ENCODE measurements at places on chromosomes 2 and 18.

GRCh38 chr2:37659723-37660122, 11.7 kb downstream of the CDC42EP3 start:
- DNase-seq: no peak

DNA sequence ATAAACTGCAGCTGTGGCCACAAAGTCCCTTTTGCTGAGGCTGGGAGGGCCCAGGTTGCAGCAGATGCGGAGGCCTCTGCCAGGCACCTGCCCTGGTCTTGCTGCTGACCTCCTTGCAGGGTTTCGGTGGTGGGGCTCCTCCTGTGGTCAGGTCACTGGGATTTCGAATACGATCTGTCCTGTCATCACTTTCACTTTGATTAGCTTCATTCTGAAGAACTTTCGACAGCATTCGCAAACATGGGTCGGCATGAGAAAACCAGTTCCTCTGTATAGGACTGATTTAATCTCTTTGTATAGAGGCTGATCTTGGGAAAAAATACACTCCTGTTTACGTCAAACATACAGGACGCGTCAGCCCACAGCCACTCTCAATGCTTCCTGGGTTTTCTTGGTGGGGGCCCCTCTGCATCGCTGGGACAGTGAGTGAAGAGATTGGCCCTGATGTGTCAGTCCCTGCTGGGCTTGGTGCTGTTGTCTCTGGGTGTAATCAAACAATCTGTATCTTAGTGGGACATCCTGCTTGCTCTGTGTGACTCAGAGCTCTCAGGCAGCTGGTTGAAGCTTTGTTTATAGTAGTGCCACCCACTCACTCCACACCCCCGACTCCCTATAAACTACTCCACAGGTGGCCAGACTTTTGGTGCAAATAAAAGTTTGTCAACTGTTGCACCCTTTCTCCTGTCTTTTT, 209.4 kb upstream of the CXCR4 start:
- DNase-seq: peak; percentile 39

- DNase-seq: no peak
Observed at GRCh38 chr2:54958717-54959371, 91.4 kb downstream of the RTN4 start.

- no peak for DNase-seq
Observed at GRCh38 chr2:215845839-215846586, 167.3 kb downstream of the MREG start.

GRCh38 chr2:240687741-240688552, 3.7 kb upstream of the AQP12A start:
- no peak for DNase-seq

DNA sequence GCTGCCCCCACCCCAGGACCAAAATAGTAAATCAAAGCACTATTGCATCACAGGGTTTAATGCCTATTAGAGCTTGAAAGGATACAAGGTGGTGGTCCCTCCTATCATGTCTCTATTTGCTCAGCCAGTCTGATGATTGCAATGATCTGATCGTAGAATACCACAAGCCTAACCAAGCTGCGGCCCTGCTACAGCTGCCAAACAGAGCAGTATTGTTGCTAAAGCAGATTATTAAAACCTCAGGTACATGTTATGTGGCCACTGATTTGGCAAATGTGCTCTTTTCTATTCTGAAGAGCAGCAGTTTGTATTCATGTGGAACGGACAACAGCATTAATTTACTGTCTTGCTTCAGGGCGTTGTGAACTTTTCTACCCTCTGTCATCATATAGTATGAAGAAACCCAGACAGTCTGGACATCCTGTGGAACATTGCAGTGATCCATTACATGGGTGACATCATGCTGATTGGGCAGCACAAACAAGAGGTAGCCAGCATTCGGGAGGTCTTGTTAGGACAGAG, 8.4 kb upstream of the VAPA start:
- DNase-seq: no peak

DNA sequence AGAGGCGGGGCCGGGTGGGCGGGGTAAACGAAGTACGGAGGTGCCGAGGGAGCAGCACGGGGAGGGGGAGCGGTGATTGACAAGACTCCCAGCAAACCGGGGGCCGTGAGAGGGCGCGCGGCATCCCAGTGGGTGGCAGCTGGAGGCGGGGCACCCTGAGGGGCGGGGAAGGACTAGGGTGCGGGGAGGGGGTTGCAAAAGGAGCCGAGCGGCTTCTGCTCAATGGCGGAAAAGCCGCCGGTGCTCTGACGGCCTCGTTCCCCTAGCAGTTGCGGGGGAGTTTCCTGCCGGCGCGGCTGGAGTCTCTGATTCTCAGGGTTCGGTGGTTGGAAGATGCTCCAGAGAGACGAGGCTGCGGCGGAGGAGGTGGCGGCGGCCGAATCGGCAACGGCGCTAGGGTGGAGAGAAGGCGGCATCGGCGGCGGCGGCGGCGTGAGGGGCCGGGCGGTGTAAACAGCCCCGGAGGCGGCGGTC, at the start of gene PPM1B:
Gene PPM1B (plus strand): TSS at position 195 of the 474 bp plus-strand sequence. CDS start 32,325 bp downstream, outside the sequence.
- no peak for DNase-seq

DNA sequence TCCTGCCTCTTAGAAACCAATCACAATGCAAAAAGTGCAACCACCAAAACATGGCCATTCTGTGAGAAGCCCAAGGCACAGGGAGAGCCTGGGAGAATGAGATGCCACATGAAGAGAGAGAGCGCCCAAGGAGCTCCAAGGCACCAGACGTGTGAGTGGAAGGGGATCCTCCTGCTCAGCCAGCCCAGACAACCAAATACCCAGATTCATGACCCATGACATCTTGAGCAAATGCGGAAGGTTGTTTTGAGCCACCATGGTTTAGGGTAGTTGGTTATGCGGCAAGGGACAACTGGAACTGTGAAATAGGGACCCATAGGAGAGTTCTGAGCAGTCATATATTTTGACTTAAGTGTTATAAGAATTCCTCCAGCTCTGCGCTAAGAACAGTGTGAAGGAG, 7.0 kb downstream of the AFF3 start:
- DNase-seq: no peak

DNA sequence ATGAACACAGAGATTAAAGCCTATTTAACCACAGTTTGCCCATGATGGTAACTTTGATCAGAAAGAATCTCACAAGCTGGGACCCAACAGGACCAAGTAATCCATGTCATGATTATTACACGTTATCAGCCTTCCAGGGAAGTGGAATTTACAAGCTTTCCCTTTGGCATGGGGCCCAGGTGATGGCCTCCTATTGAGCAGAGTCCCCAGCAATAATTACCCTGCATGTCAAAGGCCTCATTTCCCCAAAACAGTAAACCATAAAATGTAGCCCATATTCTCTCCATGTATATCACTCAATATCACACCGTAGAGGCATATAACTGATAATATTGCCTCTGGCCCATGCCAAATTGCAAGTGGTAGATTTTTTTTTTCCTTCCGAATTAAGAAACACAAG, 38.9 kb downstream of the PRKRA start:
- no peak for DNase-seq

DNA sequence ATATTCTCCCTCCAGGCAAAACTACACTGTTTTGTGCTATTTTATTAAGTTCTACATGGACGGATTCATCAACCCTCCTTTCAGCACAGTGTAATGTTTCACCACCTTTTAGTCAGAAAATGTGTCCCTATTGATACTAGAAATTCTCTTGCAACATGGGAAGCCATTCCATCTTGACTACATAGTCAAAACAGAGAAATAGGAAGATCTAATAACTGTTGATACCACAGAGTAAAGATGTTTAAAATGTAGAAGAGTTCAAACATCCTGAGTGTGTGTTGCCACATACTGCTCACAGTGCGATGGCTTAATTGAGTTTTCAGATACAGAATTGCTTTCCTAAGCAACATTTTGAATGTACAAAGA, 492.2 kb upstream of the RAB12 start:
- DNase-seq: no peak

- DNase-seq: no peak
Observed at GRCh38 chr2:120272763-120273481, 20.3 kb downstream of the RALB start.

- no peak for DNase-seq
Observed at GRCh38 chr18:71936744-71937143, 607.4 kb downstream of the CBLN2 start.

GRCh38 chr18:66013969-66014368, 263.2 kb downstream of the CDH7 start:
- DNase-seq: no peak

DNA sequence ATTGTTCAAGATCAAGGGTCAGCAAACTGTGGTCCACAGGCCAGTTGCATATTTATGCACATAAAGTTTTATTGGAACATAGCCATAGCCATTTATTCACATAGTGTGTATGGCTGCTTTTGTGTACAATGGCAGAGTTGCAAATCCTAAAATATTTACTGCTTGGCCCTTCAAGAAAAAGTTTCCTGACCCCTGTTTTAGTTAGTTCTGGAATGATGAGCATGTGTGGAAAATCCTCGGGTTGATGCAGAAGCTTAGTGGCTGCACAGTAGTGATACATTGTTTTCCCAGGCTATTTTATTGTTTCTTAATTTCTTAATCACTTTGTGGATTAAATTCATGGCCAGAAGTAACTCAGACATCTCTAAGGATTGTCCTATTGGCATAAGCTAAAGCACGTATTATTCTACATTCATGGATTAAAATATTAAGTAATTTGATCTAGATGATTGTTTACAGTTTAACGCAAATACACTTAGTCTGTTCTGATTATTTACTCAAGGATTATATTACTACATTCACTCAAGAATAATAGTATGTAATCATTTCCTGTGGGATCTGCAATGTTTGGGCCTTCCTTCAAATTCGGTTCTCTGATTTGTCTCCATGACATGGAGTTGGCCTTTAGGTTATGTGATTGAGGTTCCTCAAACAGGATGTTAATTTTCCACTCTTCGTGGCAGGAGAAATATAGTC, 165.5 kb downstream of the TMEM247 start:
- DNase-seq: peak; percentile 75

- DNase-seq: no peak
Observed at GRCh38 chr18:31553800-31554199, 37.9 kb upstream of the TTR start.

- DNase-seq: no peak
Observed at GRCh38 chr2:239609162-239609561, 208.3 kb upstream of the HDAC4 start.

- DNase-seq: no peak
Observed at GRCh38 chr2:112075490-112076260, 20.6 kb downstream of the TMEM87B start.

GRCh38 chr2:186695081-186695756, 1.4 kb downstream of the FAM171B start:
- DNase-seq: no peak

- DNase-seq: no peak
Observed at GRCh38 chr18:457140-457519, 43.4 kb downstream of the COLEC12 start.

DNA sequence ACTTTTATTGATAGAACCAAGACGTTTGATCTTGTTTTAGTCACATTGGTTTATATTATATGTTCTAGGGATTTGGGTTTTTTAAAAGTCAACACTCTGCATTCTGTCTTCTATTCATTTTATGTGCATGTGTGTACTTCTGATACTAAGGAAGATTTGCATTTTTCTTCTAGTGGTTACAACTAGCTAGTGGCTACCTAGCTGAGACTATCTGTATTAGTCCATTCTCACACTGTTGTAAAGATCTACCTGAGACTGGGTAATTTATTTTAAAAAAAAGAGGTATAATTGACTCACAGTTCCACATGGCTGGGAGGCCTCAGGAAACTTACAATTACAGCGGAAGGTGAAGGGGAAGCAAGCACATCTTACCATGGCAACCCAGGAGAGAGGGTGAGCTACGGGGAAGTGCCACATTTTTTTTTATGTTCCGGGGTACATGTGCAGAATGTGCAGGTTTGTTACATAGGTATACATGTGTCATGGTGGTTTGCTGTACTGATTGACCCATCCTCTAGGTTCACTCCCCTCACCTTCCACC, 69.9 kb downstream of the SP100 start:
- DNase-seq: no peak

DNA sequence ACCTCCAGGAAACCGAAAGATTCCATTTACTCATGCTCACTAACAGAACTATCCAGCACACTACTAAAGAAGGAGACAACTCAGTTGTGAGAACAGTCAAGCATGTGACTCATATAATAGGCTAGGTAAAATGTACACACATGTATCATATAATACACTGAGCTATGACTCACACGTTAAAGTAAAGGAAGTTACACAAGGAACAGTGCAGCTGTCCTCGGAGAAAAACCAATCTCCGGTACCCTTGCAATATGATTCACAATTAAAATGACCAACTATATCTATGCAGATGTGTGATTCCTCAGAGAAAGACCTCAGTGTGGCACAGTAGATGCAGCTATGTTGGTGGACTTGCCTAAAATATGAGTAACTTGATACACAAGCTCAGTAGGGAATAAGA, 76.5 kb downstream of the STRN start:
- DNase-seq: no peak

DNA sequence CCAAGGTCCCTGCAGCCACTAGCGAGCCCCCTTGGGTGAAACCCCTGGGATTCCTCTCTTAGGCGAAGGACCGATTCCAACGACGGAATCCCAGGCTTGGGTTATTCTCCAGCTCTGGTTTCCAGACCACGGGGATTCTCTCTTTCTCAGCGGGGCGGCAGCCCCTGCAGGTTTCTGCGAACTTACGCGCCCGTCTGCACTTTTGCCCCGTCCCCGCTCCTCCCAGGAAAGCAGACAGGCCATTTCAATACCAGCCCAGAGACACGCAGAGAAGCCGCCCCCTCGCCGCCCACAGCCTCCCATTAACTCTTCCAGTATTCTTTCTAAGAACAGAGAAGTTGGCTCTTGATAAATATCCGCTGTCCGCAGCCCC, 1.2 kb downstream of the CBLN2 start:
- peak; percentile 23 for DNase-seq

DNA sequence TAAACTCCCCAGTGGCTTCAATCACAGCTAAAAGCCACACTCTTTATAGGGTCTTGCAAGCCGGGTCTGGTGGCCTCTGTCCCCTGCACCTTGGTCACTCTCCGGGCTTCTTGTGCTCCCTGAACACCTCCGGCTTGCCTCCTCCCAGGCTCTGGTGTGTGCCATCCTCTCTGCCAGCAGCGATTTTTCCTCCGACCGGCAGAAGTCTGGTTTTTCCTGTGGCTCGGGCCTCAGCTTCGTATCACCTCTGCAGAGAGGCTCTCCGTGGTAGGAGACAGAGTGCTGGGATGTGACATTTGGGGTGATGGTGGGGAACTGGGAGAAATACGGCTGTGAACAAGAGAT, 58.8 kb upstream of the HPCAL1 start:
- DNase-seq: no peak

DNA sequence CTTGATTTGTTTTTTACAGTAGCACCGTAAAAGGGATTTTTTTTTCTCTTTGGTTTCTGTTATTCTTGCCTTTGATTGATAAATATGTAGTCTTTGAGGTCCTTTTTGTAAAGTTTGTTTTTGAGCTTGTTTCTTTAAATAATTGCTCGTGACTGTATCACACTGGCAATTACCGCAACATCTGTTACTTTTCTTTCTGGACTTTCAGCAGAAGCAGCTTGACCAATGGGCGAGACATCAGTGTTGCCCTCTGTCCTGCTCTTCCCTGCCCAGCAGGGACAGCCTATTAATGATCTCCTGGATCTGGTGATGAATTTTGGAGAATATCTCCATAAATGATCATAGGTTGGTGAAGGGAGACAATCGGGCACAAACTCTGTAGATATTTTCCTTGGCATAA, 74.9 kb downstream of the TDRD15 start:
- no peak for DNase-seq

GRCh38 chr18:28124131-28125029, 52.5 kb downstream of the CDH2 start:
- DNase-seq: no peak
